ENCODE measurements at places on chromosomes 1 and 21.

DNA sequence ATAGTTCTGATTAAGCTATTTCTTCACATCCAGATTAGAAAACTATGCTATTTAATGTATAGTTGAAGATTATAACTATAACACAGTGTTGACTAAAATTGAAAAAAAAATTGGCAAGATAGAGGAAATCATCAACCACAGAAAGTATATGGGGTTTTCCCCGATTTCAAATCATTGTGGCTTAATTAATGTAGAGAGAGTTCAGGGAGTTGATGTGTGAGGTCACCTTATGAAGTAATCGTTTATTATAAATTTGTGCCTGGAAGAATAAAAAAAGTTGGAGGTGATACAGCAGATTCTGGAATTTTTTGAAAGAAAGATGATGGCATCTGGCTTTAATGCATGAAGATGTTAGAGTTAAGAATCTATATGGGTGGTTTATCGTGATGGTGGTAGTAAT, 84.3 kb downstream of the PTGS2 start:
- no peak for DNase-seq

- no peak for DNase-seq
These were observed 18.2 kb downstream of the CNTN2 start for GRCh38 chr1:205061227-205061626.

GRCh38 chr1:114718661-114719423, 2.3 kb upstream of the NRAS start:
- no peak for DNase-seq

GRCh38 chr1:36326499-36326898, 3.1 kb upstream of the EVA1B start:
- DNase-seq, result no peak

- no peak for DNase-seq
These were observed 2.0 kb downstream of the ARHGEF16 start for GRCh38 chr1:3456449-3456963.

DNA sequence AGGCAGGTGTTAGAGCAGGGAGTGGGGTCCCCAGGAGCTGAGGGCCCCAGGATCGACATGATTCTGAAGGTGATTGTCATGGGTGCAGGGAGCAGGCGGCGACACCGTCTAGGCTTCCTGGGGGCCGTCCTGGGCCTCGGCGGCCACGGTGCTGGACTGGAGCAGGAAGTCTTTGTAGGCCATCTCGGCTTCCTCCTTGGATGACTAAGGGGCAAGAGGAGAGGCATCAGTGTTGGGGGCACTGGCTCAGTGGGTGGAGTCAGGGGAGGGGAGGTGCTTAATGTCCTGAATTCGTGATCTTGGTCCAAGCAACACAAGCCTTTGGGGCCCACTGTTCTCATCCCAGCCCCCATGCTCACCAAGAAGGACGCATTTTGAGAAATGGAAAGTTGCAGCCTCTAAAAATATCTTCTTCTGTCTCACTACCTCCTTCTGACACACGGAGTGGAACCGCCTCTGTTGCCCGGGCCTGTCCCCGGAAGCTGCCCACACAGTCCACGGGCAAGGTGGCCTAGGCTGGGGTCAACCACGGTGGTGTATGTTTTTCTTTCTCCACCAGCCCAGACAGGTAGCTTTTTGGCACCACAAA, 8.6 kb upstream of the FCMR start:
- DNase-seq, result no peak

GRCh38 chr1:218982482-218982881, 191.2 kb upstream of the LYPLAL1 start:
- no peak for DNase-seq

DNA sequence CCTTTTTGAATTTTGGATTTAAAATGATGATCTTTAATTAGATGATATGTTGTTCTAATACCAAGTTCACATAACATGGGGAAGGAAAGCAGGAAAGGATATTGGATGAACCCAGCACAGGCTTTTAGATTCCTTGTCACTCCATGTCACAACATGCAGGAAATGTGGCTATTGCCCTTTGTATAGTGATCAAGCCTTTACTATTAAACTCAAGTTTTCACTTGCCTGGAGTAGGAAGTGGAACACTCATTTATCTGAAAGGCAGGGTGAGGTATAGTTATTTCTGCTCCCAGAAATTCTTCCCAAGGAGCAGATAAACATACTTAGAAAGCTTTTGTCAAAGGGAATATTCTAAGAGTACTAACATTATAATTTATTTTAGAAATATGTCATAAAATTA, 37.2 kb upstream of the BCAS2 start:
- no peak for DNase-seq

GRCh38 chr1:228081578-228082213, 812 bp upstream of the ARF1 start:
- no peak for DNase-seq

DNA sequence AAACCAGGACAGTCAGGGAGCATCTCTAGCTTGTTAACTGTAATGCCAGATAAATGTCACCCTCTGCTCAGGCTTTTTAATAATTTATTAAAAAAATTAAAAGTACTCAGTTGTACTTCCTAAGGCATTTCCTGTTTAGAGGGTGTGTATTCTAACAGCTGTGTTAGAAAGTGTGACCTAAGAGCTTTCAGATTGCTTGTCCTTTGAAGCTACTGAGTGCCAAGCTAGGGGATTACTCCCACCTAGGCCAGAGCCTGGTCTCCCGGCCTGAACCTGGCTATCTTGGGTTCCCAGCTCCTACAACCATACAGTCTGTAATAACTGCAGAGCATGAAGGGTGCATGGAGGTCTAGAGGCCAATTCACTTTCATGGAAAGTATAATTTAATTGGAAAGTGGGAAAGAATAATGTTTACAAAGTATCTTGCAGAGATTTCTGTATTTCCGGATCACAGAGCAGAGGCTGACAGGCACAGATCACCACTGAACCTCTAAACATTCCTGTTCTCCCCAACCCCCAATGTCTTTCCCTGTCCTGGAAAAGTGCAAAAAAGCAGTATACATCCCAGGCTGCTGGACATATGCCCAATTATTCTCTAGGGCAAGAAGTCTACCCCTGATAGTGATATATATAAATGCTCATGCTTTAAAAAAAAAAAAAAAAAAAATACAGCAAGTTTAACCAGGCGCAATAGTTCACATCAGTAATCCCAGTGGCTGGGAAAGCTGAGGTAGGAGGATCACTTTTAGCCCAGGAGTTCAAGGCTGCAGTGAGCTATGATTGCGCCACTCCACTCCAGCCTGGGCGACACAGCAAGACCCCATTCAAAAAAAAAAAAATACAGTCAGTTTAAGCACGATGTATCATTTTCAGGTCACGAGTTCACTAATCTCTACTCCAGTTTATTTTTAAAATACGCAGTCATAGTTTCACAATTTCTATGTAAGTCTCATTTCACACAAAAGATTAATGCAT, 36.7 kb upstream of the RAP1A start:
- no peak for DNase-seq
